ENCODE measurements at places on chromosomes 1 and 21. TPM values are rescaled to one million over a fixed set of nuclear protein-coding genes. Genes with fewer than 3 reads are reported as not detected.

Gene LRRC39
- total RNA-seq, result not detected

Gene MTARC2
- total RNA-seq, result 3.0 TPM

Gene KRTAP10-9
- total RNA-seq, result not detected

Gene TMEM79
- total RNA-seq, result 110 TPM

Gene LYSMD1
- 5.0 TPM for total RNA-seq

Gene TMIGD3
- total RNA-seq, result not detected

Gene ASPM
- total RNA-seq, result 13.4 TPM

Gene FYB2
- 0.36 TPM for total RNA-seq

Gene LCE2A
- not detected for total RNA-seq

Gene SDCCAG8
- 30.1 TPM for total RNA-seq

Gene GJA9
- 0.44 TPM for total RNA-seq

Gene KRTAP19-5
- not detected for total RNA-seq

Gene PANK4
- total RNA-seq, result 10.1 TPM

Gene PODN
- 2.6 TPM for total RNA-seq

Gene SLC1A7
- not detected for total RNA-seq

Gene TIPRL
- total RNA-seq, result 30.9 TPM

Gene OR2T33
- not detected for total RNA-seq

Gene DHRS3
- total RNA-seq, result 116 TPM

Gene RAB3B
- total RNA-seq, result 0.04 TPM

Gene CFAP107
- total RNA-seq, result not detected

Gene KCNJ9
- total RNA-seq, result not detected

Gene KLHDC9
- total RNA-seq, result 4.5 TPM

Gene OR2AK2
- not detected for total RNA-seq

Gene CRNN
- total RNA-seq, result 1,110 TPM

Gene FMN2
- not detected for total RNA-seq

Gene CNR2
- total RNA-seq, result 0.12 TPM

Gene AIM2
- 0.52 TPM for total RNA-seq

Gene NBPF19
- total RNA-seq, result 12.0 TPM

Gene WASF2
- total RNA-seq, result 169 TPM

Gene AQP10
- not detected for total RNA-seq

Gene SMCP
- not detected for total RNA-seq

Gene L1TD1
- not detected for total RNA-seq
